ENCODE measurements at places on chromosomes 3 and 15.

GRCh38 chr3:42019953-42020260 lies 58.0 kb upstream of the ULK4 start:
- no peak for DNase-seq

- DNase-seq: no peak
Measured at GRCh38 chr3:181459516-181459915, 252.2 kb upstream of the SOX2 start.

GRCh38 chr15:81133782-81134461 lies at the start of gene CFAP161:
CFAP161 (plus strand) TSS chr15:81134270; CDS start chr15:81134330, 60 bp downstream.
- peak; percentile 79 for DNase-seq

DNA sequence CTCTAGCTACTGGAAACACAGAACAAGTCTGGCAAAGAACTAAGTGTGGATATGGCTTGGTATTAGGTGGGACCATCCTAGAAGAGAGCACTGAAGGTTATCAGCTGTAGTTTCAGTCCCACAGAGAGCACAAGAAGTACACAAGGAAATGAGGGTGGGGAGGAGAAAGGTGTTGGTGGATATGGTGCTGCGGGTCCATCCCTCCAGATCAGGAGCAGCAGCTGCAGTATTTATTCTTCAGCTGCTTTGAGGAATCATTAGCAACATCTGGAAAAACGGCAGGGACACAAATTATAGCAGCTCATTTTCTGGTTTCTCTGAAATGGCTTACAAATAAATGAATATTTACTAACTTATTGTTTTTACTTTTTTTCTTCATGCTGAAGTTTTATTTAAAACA lies 29.0 kb downstream of the CD80 start:
- DNase-seq: no peak

DNA sequence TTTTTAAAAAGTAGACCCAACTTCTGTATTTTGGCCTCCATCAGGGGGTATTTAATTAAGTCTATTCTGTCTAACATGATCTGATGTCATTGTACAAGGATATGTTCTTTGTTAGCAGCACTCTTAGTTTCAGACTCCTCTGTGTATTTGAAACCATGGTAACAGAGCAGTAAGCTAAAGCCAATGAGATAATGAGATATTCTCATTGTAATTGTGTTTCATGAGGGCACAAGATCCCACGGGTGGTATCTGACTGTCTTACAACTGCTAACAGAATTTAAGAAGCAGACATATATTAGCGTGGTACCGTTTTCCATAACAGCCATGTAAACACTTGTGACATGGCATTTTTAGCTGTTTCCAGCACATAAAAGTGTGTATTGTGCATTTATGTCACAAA lies 251.2 kb upstream of the VEPH1 start:
- no peak for DNase-seq

- DNase-seq: no peak
Measured at GRCh38 chr3:7790141-7790540, 711.5 kb upstream of the LMCD1 start.

- DNase-seq: no peak
Measured at GRCh38 chr15:22884344-22884743, 45.9 kb downstream of the NIPA2 start.

GRCh38 chr3:152205097-152205593 lies 63.6 kb upstream of the MBNL1 start:
- no peak for DNase-seq

- peak; percentile 51 for DNase-seq
Measured at GRCh38 chr3:111729087-111729846, 129.8 kb upstream of the PHLDB2 start.

DNA sequence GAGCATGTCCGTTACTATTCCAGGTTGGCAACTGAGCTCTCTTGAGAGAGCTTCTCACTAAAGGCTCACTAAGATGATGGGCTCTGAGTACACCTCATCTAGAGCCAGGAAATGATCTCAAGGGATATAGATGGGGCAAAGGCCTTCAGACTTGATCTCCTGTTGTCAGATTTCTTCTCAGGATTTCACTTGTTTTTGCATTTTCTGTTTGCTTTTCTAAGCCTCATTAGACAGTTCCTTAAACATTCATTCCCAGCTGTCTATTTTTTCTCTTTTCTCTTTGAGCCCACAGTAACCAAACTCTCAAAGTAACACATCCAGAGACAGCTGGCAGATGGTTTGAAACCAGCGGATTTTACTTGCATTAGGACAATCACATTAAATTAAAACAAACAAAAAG lies 28.4 kb upstream of the ARL8B start:
- DNase-seq: no peak

DNA sequence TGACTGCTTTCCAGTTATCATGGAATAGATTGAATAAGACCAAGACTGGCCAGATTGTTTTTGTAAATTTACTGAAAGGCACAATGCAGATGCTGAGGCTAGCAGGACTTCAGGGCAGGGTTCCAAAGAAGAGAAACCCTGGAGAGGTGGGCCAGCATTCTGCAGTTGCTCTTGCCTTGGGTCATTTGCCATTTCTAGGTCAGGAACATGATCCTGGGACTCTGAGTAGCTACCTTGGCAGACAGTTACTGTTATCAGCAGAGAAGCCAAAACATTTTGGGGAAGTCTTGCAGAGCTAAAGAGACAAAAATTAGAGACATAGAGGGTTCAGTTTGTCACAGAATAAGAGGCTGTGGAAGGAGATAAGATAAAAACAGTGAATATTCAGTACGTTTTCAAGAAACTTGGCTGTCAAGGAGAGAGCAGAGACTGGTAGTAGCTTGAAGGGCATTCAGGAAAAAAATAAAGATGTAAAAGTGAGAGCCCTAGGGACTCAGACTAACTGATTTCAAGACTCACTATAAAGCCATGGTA lies 46.8 kb upstream of the MYRIP start:
- DNase-seq: no peak

DNA sequence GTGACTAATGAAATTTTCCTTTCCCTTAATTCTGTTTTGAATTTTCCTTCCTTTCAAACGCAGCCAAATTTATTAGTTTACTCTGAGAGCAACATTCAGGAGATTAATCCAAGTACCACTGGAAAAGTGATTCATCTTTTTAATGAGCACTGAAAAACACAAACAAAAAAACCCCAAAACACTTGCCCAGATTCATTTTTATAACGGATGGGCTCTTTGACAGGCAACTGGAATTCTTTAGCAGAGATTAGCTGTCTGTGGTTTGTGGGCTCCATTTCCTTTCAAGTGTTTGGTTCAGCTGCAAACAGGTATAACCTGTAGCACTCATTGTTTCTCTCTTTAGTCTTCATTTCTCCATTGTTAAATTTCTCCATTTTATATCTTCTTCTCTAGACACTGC lies 3.1 kb upstream of the POLR2M start:
- no peak for DNase-seq

DNA sequence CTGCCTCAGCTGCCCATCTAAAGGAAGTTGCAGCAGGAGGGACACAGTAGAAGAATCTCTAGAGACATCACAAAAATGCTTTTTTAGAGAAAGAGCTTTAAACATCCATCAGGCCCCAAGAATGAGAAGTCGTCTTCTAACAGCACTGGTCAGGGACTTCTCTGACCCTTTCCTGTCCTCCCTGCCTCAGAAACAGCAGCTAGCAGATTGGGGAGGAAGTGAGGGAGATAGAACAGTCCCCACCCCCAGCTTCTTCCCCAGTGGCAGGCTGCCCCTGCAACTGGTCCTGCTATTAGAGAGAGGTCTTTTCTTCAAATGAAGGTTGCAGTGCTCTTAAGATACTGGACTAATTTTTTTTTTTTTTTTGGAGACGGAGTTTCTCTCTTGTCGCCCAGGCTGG lies 55.1 kb downstream of the PDE8A start:
- DNase-seq: no peak

DNA sequence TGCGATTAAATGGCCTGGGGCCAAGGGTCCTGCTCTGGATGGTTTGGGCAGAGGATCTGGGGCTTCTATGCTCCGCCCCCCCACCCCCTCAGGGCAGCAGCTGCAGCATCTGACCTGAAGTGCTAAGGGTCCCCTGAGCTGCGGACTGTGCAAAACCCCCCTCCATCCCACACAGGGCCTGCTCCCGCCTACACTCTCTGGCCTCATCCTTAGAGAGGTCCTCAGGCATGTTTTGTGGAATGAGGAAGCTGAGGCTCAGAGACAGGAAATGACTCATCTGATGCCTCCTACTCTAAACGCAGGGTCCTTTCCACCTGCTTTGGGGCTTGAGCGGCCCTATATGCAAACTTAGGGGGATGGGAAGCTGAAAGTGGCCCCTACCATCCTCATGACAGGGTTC lies 59.5 kb upstream of the CTSH start:
- no peak for DNase-seq

DNA sequence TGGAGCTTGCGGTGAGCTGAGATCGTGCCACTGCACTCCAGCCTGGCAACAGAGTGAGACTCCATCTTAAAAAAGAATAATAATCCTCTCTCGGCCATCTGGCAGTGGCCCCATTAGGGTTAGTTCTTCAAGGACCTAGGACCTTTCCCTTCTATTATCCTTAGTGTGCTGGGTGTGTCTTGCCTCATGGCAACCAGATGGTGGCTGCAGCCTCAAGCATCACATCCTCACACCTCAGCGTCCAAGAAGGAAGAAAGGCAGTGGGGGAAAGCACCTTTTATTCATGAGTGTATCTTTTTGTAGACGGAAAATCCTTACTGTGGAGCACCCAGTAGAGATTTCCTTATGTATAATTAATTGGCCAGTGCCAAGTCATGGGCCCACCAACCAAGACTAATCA lies 42.7 kb upstream of the TFRC start:
- DNase-seq: no peak

DNA sequence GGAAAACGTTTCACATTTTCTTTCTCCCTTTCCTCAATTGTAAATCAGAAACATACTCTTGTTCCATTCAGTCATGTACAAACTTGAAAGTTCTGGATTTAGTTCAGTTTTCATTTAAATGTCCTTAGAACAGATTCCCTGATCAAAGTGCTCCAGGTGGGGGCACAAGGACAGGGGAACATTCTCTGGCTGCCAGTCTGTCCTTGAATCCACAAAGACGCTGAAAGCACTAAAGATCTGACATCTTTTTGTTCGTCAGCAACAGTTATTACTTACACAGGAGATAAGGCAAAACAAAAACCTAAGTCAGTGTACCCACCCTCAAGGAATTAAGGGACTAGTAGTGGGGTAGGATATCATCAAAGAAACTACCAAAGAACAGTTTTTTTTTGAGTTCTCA lies 139.2 kb downstream of the GHSR start:
- no peak for DNase-seq

DNA sequence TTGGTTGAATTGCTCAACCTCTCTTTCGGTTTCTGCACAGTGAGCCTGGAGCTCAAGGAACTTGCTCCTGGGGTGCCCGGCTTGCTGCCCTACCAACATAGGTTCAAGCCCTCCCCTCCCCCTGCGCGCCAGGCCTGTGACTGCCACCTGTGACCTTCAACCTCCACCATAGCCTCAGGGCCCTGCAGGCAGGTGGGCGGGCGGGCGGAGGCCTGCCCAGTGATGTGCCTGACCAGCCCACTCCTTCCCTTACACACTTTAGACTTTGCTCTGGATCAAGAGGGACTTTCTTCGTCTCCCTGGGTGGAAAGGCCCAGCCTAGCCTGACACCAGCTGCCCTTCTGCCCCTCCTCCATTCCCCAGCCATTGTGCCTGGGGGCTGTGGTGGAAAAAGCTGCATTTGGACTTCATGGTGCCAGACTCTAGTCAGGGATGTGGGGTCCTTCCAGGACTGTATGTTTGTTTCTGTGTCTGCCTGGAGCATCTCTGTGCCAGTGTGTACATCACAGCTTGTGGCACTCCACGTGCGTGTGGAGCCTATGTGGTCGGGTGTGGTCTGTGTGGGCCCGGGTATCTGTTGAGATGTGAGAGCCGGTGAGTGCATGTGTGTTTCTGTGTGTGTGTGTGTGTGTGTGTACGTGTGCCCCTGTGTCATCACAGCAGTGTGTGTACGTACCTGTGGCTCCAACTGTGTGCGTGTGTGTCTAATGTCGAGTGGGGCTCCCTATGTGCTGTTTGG lies 9.5 kb downstream of the PRKCD start:
- DNase-seq: no peak

DNA sequence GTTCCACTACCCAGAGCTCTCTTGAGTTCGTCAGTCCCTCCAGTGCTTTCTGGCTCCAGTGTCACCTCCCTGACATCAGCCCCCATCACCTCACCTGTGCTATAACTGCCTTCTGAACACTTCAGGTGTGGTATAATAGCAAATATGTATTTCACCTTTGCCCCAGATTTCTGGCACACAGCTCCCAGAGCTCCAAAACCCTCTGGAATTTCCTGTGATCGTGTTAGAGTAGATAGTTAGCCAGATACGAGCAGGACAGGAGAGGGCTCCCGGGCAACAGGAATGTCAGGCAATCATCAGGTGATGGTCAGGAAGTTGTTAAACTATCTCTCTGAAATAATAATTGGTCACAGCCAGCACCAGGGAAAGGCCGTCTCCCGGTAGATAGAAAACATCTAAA lies 22.6 kb upstream of the LIMD1 start:
- DNase-seq: no peak

- no peak for DNase-seq
Measured at GRCh38 chr3:11850003-11850402, 3.3 kb upstream of the TAMM41 start.

DNA sequence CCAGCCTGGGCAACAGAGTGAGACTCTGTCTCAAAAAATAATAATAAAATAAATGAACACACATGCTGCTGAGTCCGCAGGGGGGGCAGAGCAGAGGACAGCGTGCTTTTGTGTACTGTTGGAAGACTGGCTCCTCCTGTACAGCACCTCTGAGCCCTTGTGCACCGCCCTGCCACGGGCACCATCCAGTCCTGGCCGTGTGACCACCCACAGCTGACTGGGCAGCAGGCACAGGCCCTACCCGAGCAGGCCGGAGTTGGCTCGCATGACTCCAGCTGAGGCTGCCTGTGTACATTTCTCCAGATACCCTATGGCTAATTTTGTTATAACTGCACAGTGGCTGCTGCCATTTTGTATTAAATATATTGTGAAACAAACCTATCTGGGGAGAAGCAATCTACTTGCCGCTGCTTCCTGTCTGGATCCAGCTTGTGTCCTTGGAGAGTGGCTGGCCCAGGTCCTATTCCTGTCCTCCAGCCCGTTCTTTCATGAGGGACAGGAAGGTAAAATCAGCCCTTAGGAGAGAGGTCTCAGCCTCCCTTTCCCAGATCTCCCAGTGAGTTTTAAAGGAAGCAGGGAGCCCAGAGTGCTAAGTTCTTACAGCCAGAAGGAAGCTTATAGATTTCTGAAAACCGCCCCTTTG lies 14.6 kb downstream of the IVD start:
- DNase-seq: no peak

GRCh38 chr3:129605203-129605921 lies 1.1 kb downstream of the PLXND1 start:
- no peak for DNase-seq

DNA sequence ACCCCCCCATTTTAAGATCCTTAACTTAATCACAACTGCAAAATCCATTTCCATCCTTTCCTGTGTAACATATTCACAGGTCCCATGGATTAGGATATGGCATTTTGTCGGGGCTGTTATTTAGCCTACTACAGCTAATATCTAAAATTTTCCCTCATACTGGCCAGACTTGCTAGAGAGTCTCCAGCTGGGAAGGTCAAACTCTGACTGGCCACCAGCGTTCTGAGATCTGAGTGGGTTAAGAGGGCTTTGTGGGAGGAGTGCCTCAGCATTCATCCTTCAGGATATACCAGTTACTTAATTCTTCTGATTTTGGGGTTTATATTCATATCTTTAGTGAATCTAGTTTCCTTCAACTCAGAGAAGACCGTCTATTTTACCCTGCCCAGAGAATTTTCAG lies 17.7 kb downstream of the TM4SF18 start:
- DNase-seq: no peak

GRCh38 chr15:101542306-101543025 lies 53.0 kb upstream of the PCSK6 start:
- no peak for DNase-seq

Measured in uterus (tissue), 4 donors.